ENCODE measurements at places on chromosomes 11 and 22. TPM values are rescaled to one million over a fixed set of nuclear protein-coding genes. Genes with fewer than 3 reads are reported as not detected.

- H3K4me1 ChIP-seq, result peaks cover 9% of the 10 kb centered on the region
- no peaks in the 10 kb centered on the region for H3K27me3 ChIP-seq
- DNase-seq, result peak; percentile 29
- H3K27ac ChIP-seq, result no peak overlapping the region
- no peaks in the 10 kb centered on the region for H3K36me3 ChIP-seq
- H3K4me3 ChIP-seq, result no peak overlapping the region
Observed at GRCh38 chr11:61911128-61911700, 6.2 kb downstream of the RAB3IL1 start.

GRCh38 chr11:44581246-44581645, 15.8 kb downstream of the CD82 start:
- peaks cover 6% of the 10 kb centered on the region for H3K4me1 ChIP-seq
- DNase-seq, result no peak
- H3K4me3 ChIP-seq, result no peak overlapping the region
- H3K27me3 ChIP-seq, result no peaks in the 10 kb centered on the region

DNA sequence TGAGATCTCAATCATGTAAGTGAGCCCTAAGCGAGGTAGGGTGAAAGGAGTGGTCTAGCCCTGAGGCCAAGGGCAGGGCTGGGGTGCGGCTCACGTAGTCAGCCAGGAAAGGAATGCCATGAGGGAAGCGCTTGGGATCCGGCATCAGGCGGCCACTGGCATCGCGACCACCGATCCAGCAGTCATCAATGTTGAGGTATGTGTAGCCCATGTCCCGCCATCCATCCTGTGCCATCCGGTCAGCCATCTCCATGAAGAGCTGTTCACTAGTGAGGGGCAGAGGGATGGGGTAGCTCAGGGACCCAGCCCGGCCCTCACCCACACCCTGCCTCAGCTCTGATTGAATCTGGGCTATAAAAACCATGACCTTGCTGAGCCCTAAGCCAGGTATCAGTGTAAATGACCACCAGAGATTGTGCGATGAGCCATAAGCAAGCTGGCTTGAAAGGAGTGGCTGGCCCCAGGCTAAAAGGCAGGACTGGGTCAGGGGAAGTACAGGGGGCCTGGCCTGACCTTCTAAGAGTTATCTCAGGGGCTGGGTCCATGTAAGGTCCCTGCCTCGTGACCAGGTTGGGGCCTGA, 2.9 kb downstream of the NAGA start:
- no peak for DNase-seq
- H3K27me3 ChIP-seq, result no peaks in the 10 kb centered on the region
- peaks cover 13% of the 10 kb centered on the region for H3K4me1 ChIP-seq
- H3K36me3 ChIP-seq, result no peaks in the 10 kb centered on the region

DNA sequence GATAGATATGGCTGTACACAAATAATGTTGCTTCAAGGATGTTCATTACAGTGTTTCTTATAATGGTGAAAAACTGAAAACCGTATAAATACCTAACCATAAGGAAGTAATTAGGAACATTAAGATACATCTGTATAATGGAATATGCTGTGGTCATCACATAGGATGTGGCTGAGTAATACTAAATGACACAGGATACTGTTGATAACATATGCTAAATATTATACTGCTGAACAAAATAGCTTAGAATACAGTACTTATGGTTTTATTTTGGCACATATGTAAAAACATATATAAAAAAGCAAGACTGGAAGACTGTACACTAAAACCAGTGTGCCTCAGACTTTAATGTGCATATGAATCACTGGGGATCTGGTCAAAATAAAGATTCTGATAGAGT, 43.8 kb downstream of the FBXO7 start:
- no peaks in the 10 kb centered on the region for H3K4me1 ChIP-seq
- H3K27me3 ChIP-seq, result no peaks in the 10 kb centered on the region
- H3K27ac ChIP-seq, result no peak overlapping the region
- no peak overlapping the region for H3K4me3 ChIP-seq

- H3K27me3 ChIP-seq, result peaks cover 33% of the 10 kb centered on the region
- no peaks in the 10 kb centered on the region for H3K36me3 ChIP-seq
- H3K27ac ChIP-seq, result peak overlapping the region; percentile 90
- H3K4me1 ChIP-seq, result peaks cover 59% of the 10 kb centered on the region
- H3K4me3 ChIP-seq, result peak overlapping the region; percentile 61
Observed at GRCh38 chr11:128692753-128693415, 988 bp upstream of the FLI1 start.

DNA sequence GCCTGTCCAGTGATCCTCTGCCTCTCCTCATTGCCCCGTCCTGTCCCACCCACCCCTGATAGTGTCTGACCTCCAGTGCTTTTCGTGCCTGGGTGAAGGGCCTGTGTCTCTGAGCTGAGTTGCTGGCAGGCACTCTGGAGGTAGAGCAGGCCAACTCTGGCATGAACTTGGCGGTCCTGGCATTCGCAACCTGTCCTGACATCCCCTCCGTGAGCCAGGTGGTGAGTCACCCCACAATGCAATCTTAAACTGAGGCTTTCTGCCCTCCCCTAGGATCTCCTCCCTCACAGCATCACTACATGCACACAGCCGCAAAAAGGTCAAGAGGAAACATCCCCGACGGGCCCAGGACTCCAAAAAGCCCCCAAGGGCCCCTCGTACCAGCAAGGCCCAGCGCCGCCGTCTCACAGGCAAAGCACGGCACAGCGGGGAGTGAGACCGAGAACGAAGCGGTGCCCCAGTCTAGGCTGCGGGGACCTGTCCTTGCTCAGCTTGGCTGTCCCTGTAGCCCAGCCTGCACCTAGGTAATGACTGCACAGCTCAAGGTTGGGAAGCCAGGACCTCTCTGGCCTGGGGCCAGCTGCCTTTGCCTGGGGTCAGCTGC, 4.9 kb downstream of the NOL12 start:
- DNase-seq, result no peak
- H3K36me3 ChIP-seq, result peaks cover 71% of the 10 kb centered on the region
- peaks cover 30% of the 10 kb centered on the region for H3K4me1 ChIP-seq
- H3K27ac ChIP-seq, result no peak overlapping the region
- H3K27me3 ChIP-seq, result no peaks in the 10 kb centered on the region
- H3K4me3 ChIP-seq, result no peak overlapping the region

DNA sequence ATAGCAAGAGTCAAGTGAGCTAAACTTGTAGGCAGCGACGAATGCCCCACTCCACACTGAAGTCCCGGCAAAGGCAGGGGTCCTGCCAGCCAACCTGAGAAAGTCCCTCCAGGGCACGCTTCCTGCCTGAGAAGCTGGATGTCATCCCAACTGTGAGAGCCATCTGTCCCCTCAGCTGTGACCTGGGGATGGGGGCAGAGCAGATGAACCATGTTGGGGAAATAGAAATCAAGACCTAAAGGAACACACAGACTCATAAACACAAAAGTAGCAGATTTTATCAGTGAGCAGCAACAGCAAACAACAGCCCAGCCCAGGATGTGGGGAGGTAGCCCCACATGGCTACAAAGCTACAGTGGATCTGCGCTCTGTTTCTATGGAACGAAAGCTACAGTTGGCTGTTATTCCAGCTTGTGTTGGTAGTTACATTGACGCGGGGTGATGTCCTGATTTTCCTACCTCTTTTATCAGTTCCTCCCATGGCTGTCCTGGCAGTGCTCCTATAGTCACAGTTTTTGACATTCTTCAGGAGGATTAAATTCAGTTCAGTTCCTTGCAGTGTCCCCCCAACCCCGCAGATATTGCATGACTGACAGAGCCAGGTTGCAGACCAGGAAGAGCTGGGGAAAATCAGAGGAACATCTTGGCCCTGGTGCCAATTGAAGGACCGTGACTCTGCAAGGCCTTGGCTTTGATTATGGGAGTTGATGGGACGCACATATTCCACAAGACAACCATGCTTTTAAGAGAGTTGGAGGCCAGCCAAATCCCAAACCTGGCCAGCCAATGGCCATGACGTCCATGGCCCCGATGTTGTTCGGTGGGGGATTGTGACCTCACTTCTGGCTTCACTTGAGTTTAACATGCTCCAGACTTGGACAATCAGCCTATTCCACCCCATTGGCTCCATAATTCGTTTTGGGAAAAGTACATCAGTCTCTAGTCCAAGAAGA, 14.6 kb downstream of the MRGPRD start:
- H3K4me3 ChIP-seq, result no peak overlapping the region
- H3K27me3 ChIP-seq, result peaks cover 24% of the 10 kb centered on the region
- H3K4me1 ChIP-seq, result no peaks in the 10 kb centered on the region
- no peaks in the 10 kb centered on the region for H3K36me3 ChIP-seq
- no peak for DNase-seq
- no peak overlapping the region for H3K27ac ChIP-seq

- H3K4me3 ChIP-seq, result no peak overlapping the region
- no peak overlapping the region for H3K27ac ChIP-seq
- H3K4me1 ChIP-seq, result no peaks in the 10 kb centered on the region
- no peak for DNase-seq
- H3K36me3 ChIP-seq, result peaks cover 99% of the 10 kb centered on the region
Observed at GRCh38 chr11:116865696-116866095, 28.3 kb upstream of the APOA1 start.

GRCh38 chr11:44072757-44073658, 6.9 kb downstream of the ACCS start:
- no peaks in the 10 kb centered on the region for H3K36me3 ChIP-seq
- H3K27ac ChIP-seq, result no peak overlapping the region
- no peaks in the 10 kb centered on the region for H3K4me1 ChIP-seq
- no peaks in the 10 kb centered on the region for H3K27me3 ChIP-seq

GRCh38 chr11:19450282-19450681, 209.5 kb upstream of the E2F8 start:
- DNase-seq, result no peak
- no peaks in the 10 kb centered on the region for H3K36me3 ChIP-seq
- no peak overlapping the region for H3K27ac ChIP-seq
- no peak overlapping the region for H3K4me3 ChIP-seq

- H3K27me3 ChIP-seq, result no peaks in the 10 kb centered on the region
- no peaks in the 10 kb centered on the region for H3K4me1 ChIP-seq
- no peak overlapping the region for H3K4me3 ChIP-seq
- no peaks in the 10 kb centered on the region for H3K36me3 ChIP-seq
Observed at GRCh38 chr11:45525393-45525792, 140.0 kb downstream of the CHST1 start.

DNA sequence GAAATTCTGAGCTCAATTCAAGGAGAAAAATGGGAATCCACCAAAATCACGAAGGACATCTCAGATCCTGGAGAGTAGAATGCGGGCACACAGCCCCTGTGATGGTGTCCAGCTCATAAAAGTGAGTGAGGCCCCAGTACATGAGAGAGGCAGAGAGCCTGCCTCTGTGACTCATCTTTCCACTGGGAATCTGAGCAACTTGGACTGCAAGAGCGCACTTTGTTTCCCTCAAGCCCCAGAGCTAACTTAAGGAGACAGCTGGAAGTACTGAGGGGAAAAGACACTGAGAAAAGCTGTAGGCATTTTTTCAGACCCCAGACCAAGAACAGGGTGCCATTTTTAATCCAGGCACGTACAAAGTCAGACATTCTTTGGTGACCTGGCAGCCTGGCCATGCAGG, 273.7 kb downstream of the C11orf87 start:
- no peaks in the 10 kb centered on the region for H3K36me3 ChIP-seq
- no peaks in the 10 kb centered on the region for H3K4me1 ChIP-seq
- no peak for DNase-seq
- no peaks in the 10 kb centered on the region for H3K27me3 ChIP-seq

DNA sequence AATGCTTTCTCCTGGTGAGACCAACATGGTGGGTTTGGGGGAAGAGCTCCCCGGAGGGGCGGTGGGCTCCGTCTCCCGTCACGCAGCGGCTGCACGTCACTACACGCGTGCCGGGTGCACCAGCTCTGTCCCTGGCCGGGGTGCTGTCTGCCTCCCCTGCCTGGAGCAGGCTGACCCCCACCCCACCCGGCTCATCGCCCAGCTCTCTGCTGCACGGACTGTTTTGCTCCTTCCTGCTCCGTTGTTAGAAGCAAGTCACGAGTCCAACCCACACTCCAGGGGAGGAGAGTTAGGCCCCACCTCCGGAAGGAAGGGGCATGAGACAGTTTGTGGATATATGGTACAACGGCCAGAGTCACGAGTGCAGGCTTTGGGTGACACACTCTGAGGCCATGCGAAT, 364.9 kb downstream of the BRD1 start:
- H3K4me3 ChIP-seq, result no peak overlapping the region
- no peak for DNase-seq
- H3K27ac ChIP-seq, result no peak overlapping the region
- no peaks in the 10 kb centered on the region for H3K27me3 ChIP-seq
- H3K36me3 ChIP-seq, result no peaks in the 10 kb centered on the region

The CKAP5 gene
- total RNA-seq, result 84.1 TPM

The OR2D3 gene
- not detected for total RNA-seq

The GLB1L2 gene
- 11.9 TPM for total RNA-seq

The SERHL2 gene
- 3.0 TPM for total RNA-seq

The CBLIF gene
- not detected for total RNA-seq

The MOGAT2 gene
- not detected for total RNA-seq

The SUSD2 gene
- total RNA-seq, result 63.2 TPM

The SCGB1A1 gene
- total RNA-seq, result 397 TPM

The MS4A3 gene
- not detected for total RNA-seq

The PAMR1 gene
- 14.4 TPM for total RNA-seq

The APOL4 gene
- 8.5 TPM for total RNA-seq
